IMR-90 (cell line): ENCODE measurements at places on chromosomes 13 and 19.

- no peaks in the 10 kb centered on the region for H3K4me1 ChIP-seq
- DNase-seq: peak; percentile 74
- peak overlapping the region; percentile 27 for H3K4me3 ChIP-seq
- H3K27ac ChIP-seq: no peak overlapping the region
- H3K27me3 ChIP-seq: no peaks in the 10 kb centered on the region
These were observed 17.9 kb upstream of the ZDHHC20 start for GRCh38 chr13:21476893-21477472.

GRCh38 chr19:46133777-46134241 is 9.3 kb upstream of the IGFL3 start:
- H3K27ac ChIP-seq: peak overlapping the region; percentile 98
- H3K27me3 ChIP-seq: peaks cover 3% of the 10 kb centered on the region; the same call in 1 of the 2 replicates
- H3K4me1 ChIP-seq: peaks cover 14% of the 10 kb centered on the region
- H3K36me3 ChIP-seq: no peaks in the 10 kb centered on the region
- DNase-seq: no peak
- no peak overlapping the region for H3K4me3 ChIP-seq

- no peak overlapping the region for H3K4me3 ChIP-seq
- H3K27me3 ChIP-seq: peaks cover 10% of the 10 kb centered on the region
- no peaks in the 10 kb centered on the region for H3K4me1 ChIP-seq
- no peaks in the 10 kb centered on the region for H3K36me3 ChIP-seq
These were observed 33.3 kb upstream of the MYCBP2 start for GRCh38 chr13:77360032-77360685.

- H3K27ac ChIP-seq: peak within 1 kb of the TSS; percentile 86
- H3K4me1 ChIP-seq: peaks cover 12% of the 10 kb centered on the region
- no peaks in the 10 kb centered on the region for H3K27me3 ChIP-seq
- H3K36me3 ChIP-seq: no peaks in the 10 kb centered on the region
- no peak for DNase-seq
These were observed at the start of gene LACC1 for GRCh38 chr13:43879755-43880181. Gene LACC1 (plus strand): TSS chr13:43879904. CDS start chr13:43880986, 1,082 bp downstream.

DNA sequence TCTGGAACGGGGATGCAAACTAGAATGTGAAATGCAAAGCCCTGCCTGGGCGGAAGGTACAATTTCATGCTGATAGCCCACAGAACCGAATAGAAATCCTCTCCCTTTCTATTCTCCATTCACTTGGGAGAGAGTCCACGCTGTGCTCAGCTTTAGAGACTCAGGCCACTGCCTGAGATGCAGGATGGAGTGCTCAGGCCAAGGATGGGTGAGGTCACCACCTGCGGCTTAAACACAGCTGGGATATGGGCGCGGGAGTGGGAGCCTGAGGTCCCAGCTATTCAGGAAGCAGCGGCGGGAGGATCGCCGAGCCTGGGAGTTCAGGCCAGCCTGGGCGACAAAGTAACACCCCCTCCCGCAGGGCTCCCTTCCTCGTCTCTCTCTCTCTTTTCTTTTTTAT is 446 bp upstream of the ZNF83 start:
- peak overlapping the region; percentile 43 for H3K4me3 ChIP-seq
- H3K36me3 ChIP-seq: no peaks in the 10 kb centered on the region; the same call in 1 of the 2 replicates
- H3K27me3 ChIP-seq: no peaks in the 10 kb centered on the region
- DNase-seq: peak; percentile 69
- peak overlapping the region; percentile 31 for H3K27ac ChIP-seq

GRCh38 chr13:26485786-26486185 is 71.7 kb upstream of the WASF3 start:
- H3K36me3 ChIP-seq: no peaks in the 10 kb centered on the region
- H3K4me3 ChIP-seq: no peak overlapping the region
- peaks cover 18% of the 10 kb centered on the region for H3K27me3 ChIP-seq
- no peak overlapping the region for H3K27ac ChIP-seq
- no peak for DNase-seq

- no peak for DNase-seq
- no peaks in the 10 kb centered on the region for H3K27me3 ChIP-seq
- no peak overlapping the region for H3K27ac ChIP-seq
- no peak overlapping the region for H3K4me3 ChIP-seq
These were observed 6.3 kb downstream of the IRGQ start for GRCh38 chr19:43589678-43590077.

GRCh38 chr13:114132419-114133121 is at the start of gene RASA3:
Gene RASA3 (minus strand): TSS chr13:114132623. CDS start chr13:114132489, 134 bp downstream.
- H3K4me3 ChIP-seq: peak within 1 kb of the TSS; percentile 93
- H3K36me3 ChIP-seq: 0 out of 2 replicates have a peak, but pooled peaks cover 2% of the 10 kb centered on the region
- peaks cover 20% of the 10 kb centered on the region for H3K4me1 ChIP-seq
- peak within 1 kb of the TSS; percentile 95 for H3K27ac ChIP-seq

DNA sequence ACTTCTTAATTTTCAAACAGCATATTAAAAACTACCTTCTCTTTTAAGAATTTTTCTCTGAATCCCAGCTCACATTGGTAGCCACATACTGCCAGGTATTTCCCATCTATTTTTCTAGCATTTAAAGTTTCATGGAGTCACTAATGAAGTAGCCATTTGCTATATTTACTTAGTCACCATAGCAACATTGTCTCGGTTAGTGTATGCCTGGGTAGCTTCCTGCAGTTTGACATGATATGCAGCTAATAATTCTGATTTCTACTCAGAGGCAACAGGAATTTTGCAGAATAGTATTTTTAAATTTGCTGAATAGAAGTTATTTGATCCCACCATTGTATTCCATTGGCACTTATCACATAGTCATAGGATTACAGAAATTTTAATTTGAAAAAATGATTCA is 30.9 kb upstream of the KCTD4 start:
- H3K4me1 ChIP-seq: no peaks in the 10 kb centered on the region; the same call in 1 of the 2 replicates
- H3K4me3 ChIP-seq: no peak overlapping the region
- no peak overlapping the region for H3K27ac ChIP-seq

GRCh38 chr13:41054212-41054877 is 7.0 kb upstream of the WBP4 start:
- no peaks in the 10 kb centered on the region for H3K27me3 ChIP-seq
- H3K27ac ChIP-seq: no peak overlapping the region
- H3K4me3 ChIP-seq: no peak overlapping the region
- H3K4me1 ChIP-seq: peaks cover 14% of the 10 kb centered on the region
- H3K36me3 ChIP-seq: peaks cover 2% of the 10 kb centered on the region; the same call in 1 of the 2 replicates
- peak; percentile 64 for DNase-seq

DNA sequence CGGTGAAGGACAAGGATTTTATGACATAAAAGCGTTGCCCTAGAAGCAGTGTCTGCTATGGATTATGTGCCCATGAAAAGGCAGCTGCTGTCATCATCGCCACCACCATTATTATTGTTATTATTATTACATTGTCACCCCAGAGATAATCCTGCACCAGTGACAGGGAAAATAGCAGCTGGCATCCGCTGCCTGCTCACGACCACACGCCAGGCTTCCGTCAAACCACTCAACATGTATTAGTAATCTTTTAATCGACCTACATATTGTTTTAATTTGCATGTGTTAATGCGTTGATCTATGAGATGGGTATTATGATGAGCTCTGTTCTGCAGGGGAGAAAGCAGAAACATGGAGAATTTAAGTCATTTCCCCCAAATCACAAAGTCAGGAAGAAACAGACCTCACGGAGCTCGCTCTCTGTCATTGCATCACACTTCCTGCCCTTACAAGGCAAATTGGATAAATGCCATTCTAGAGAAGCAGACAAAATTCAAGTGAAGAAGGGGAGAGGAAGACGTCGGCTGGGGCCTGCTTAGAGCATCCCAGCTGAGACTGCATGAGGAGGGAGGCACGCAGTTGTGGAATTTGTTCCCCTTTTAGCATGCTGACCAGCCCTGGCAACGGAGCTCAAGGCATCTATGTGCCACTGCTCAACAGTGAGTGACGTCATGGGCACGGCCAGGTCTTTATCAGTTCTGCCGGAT is at the start of gene FFAR3:
Gene FFAR3, plus strand, starts transcription at position 594 of the 707 bp plus-strand sequence. CDS start 431 bp downstream, outside the sequence.
- H3K4me3 ChIP-seq: no peak within 1 kb of the TSS
- no peaks in the 10 kb centered on the region for H3K36me3 ChIP-seq
- H3K4me1 ChIP-seq: no peaks in the 10 kb centered on the region
- H3K27ac ChIP-seq: no peak within 1 kb of the TSS

GRCh38 chr19:12205296-12205695 is 42.4 kb downstream of the ZNF136 start:
- no peak overlapping the region for H3K27ac ChIP-seq
- H3K4me3 ChIP-seq: no peak overlapping the region
- no peak for DNase-seq

GRCh38 chr13:98328511-98328910 is 151.4 kb upstream of the RNF113B start:
- DNase-seq: no peak
- no peaks in the 10 kb centered on the region; the same call in none of the 2 replicates for H3K36me3 ChIP-seq
- H3K27me3 ChIP-seq: no peaks in the 10 kb centered on the region
- H3K4me1 ChIP-seq: peaks cover 21% of the 10 kb centered on the region
- peak overlapping the region; percentile 96; the same call in 1 of the 2 replicates for H3K27ac ChIP-seq

DNA sequence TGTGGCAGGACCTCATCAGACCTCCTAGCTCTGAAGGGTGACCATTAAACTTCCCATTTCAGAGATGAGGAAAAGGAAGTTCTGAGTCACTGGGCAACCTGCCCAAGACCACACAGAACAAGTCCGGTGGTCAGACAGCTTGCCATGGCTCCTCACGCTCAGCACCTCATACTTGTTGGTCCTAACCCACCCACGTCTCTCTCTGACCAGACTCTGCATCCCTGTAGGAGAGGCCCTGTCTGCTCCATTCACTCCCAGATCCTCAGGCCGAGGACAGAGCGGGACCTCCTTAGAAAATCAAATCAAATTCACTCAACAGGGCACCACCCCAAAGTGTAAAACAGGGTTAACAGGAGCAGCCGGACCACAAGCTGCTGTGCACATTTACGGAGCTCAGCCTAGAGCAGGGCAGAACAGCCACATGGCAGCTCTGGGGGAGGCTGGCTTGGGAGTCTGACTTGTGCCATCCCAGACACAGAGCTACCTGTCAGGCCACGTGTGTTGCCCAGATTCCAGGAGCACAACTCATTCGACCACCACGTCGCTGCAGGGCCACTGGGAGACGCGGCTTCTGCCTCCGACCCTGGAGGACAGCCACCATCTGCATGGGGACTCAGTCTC is 1.7 kb downstream of the MIER2 start:
- no peaks in the 10 kb centered on the region for H3K27me3 ChIP-seq
- peaks cover 18% of the 10 kb centered on the region for H3K4me1 ChIP-seq
- peak overlapping the region; percentile 8; the same call in 1 of the 2 replicates for H3K27ac ChIP-seq

DNA sequence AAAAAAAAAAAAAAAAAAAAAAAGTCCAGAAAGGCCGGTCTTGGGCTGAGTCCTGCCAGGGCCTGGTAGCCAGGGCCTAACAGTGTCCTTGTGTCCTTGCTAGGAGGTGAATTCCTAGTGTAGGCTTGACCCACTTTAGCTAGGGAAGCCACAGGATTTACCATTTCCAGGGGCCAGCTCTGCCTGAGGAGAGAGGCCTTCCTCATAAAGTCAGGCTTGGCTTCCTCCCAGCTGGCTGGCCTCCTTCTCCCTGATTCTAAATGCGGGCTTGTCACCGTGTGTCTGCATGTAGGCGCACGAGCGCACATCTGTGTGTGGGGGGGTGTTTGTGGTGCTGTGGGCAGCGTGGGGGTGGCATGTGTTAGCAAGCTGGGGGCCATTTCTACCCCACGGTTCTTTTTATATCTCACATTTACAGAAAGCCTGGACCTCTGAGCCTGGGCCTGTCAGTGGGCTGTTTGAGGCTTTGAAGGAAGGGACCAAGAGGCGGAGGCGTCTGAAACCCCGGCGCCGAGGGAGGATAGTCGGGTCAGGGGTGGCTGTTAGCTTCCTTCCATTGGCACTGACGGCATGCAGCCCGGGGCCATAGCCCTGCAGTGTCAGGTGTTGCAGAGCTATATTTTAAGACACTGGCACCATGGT is 31.7 kb downstream of the IER2 start:
- H3K36me3 ChIP-seq: no peaks in the 10 kb centered on the region
- no peaks in the 10 kb centered on the region for H3K27me3 ChIP-seq
- H3K27ac ChIP-seq: no peak overlapping the region
- H3K4me3 ChIP-seq: no peak overlapping the region
- peaks cover 7% of the 10 kb centered on the region for H3K4me1 ChIP-seq

DNA sequence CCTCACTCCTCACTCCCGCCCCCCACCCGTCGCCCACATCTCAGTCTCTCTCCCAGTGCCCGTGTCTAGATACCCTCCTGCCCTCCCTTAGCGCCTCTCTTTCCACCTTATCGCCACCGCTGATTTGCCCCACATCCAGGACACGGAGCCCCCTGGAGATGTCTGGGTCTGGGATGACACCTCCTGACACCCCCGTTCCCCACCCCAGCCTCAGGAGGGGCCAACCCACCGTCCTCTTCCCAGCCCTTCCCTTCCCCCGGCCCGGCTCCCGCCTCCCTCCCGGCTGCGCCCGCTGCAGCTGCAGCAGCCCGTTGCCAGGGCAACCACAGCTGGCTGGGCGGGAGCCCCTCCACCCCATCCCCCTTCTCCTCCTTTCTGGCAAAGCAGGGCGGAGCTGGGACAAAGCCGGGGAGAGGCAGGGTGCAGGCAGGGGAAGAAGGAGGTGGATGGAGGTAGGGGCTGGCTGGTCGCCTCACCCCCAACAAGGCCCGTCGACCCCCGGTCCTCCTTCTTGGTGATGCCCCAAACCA is 13.5 kb downstream of the DPF1 start:
- no peak overlapping the region for H3K27ac ChIP-seq
- H3K27me3 ChIP-seq: no peaks in the 10 kb centered on the region
- H3K36me3 ChIP-seq: peaks cover 5% of the 10 kb centered on the region; the same call in 1 of the 2 replicates
- DNase-seq: peak; percentile 28
- H3K4me1 ChIP-seq: peaks cover 14% of the 10 kb centered on the region

- no peaks in the 10 kb centered on the region for H3K27me3 ChIP-seq
- no peaks in the 10 kb centered on the region for H3K36me3 ChIP-seq
- H3K4me3 ChIP-seq: no peak overlapping the region
- no peak overlapping the region for H3K27ac ChIP-seq
- DNase-seq: no peak
These were observed 1200.6 kb downstream of the UQCRFS1 start for GRCh38 chr19:28012361-28012760.

DNA sequence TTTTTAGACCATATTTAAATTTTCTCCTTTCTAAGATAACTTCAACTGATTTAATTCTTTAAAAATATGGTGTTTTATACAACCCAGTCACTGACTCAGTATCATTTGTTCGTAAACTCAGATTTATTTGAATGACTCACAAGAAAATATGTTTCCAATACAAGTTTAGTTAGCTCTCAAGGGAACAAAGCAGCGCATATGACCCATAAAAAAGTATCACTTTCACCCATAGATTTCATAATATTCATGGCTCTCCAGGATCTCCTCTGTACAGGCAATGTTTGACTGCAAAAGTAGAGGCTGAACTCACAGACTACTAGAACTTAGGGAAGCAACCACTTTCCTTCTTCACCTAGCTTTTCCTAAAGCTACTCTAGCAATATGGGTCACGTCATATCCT is 405.6 kb upstream of the PCDH9 start:
- H3K27me3 ChIP-seq: no peaks in the 10 kb centered on the region
- no peak overlapping the region for H3K27ac ChIP-seq
- H3K4me3 ChIP-seq: no peak overlapping the region
- peak; percentile 4 for DNase-seq
- no peaks in the 10 kb centered on the region for H3K4me1 ChIP-seq

GRCh38 chr13:27151798-27152599 is 19.6 kb downstream of the USP12 start:
- H3K4me3 ChIP-seq: no peak overlapping the region
- H3K4me1 ChIP-seq: 0 out of 2 replicates have a peak, but pooled peaks cover 3% of the 10 kb centered on the region
- peak; percentile 29 for DNase-seq
- no peaks in the 10 kb centered on the region for H3K27me3 ChIP-seq
- no peak overlapping the region for H3K27ac ChIP-seq
- H3K36me3 ChIP-seq: peaks cover 2% of the 10 kb centered on the region; the same call in 1 of the 2 replicates

- no peaks in the 10 kb centered on the region for H3K27me3 ChIP-seq
- no peaks in the 10 kb centered on the region; the same call in 1 of the 2 replicates for H3K4me1 ChIP-seq
These were observed 8.9 kb upstream of the ELF1 start for GRCh38 chr13:41028051-41028450.
